ENCODE measurements at places on chromosomes 4 and X. TPM values are rescaled to one million over a fixed set of nuclear protein-coding genes. Genes with fewer than 3 reads are reported as not detected.
A peak's percentile ranks its signal among the peaks of the same experiment; 100 is the strongest.

DNA sequence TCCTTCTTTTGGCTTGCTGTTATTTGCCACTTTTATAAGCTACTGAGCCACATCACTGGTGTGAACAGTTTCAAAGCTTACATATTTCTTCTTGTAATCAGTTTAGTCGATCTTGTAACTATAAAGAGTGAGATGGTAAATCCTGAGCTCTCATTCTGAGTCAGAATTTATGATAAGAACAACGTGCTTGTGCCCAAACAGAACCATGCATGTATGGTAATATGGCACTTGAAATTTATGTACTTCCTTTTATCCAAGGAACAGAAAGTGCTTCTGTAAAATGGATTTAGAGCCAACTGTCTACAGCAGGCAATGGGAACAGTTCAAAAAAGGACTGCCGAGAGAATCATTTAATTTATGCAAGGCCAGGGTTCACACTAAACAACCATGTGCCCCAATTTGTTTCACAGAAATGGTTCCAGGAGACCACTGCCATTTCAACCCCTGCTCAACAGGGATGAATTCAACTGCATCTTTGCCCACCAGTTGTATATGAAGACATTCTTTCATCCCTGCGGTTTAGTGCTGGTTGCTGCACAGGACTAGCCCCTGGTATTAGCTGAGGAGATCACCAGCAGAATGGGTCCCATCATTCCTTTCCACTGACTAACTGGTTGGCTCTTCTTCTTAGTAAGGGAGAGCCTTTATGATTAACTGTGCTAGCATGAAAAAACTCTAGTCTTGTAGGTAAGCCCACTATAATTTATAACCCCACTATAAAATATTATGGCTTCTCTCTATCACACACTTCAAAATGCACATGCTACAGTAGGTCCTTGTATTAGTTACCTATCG, 162.9 kb upstream of the PGRMC2 start:
- H3K4me3 ChIP-seq, result no peak overlapping the region
- H3K27ac ChIP-seq, result no peak overlapping the region
- H3K27me3 ChIP-seq, result no peaks in the 10 kb centered on the region
- no peaks in the 10 kb centered on the region for H3K4me1 ChIP-seq
- no peaks in the 10 kb centered on the region for H3K36me3 ChIP-seq
- no peak for DNase-seq

DNA sequence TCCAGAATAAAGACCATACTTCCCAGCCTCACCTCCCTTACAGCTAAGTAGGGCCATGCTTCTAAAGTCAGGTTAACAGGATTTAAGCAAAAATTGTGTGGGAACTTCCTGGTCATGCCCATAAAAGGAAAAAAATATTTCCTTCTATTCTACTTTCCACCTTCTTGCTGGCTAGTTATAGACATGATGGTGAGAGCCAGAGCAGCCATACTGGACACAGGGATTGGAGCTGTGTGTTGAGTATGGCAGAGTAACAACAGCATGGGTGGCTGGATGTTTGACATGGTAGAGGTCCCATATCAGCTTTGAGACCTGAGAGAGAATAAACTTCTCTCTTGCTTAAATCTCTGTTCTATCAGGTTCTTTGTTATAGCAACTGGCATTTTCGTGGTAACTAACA, 15.1 kb upstream of the CBR4 start:
- no peaks in the 10 kb centered on the region for H3K27me3 ChIP-seq
- no peaks in the 10 kb centered on the region for H3K36me3 ChIP-seq
- peaks cover 2% of the 10 kb centered on the region for H3K4me1 ChIP-seq
- no peak for DNase-seq

DNA sequence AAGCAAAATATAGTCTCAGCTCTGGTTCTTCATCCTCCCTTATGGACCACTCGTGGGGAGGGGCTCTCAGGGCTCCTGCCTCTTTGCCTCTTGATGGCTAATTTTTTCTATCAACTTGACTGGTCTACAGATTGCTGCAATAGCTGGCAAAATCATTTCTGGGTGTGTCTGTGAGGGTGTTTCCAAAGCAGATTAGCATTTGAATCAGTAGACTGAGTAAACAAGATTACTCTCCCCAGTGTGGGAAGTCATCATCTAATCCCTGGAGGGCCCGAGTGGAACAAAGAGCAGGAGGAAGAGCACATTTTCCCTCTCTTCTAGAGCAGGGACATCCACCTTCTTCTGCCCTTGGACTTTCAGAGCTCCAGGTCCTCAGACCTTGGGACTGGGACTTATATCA, 153.5 kb downstream of the STK32B start:
- DNase-seq, result peak; percentile 94
- H3K27me3 ChIP-seq, result no peaks in the 10 kb centered on the region
- no peaks in the 10 kb centered on the region for H3K36me3 ChIP-seq
- H3K27ac ChIP-seq, result peak overlapping the region; percentile 90

DNA sequence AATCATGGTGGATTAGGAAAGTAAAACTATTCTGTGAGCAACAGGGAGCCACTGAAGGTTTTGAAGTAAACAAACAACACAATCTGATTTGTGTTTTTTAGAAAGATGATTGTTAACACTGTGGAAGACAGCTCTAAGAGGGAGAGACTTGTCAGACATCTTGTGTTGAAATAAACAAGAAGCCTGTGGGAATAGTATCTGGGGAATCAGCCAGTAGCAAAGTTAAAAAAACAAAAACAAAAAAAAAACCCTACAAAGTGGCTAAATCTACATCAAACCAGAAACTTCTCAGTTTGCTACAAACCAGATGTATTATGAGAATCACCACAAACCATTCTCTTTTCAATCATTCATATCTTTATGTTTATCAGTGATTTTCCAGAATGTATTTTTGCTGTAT, 125.7 kb upstream of the GPC4 start:
- no peak overlapping the region for H3K27ac ChIP-seq
- H3K27me3 ChIP-seq, result no peaks in the 10 kb centered on the region
- H3K36me3 ChIP-seq, result no peaks in the 10 kb centered on the region
- H3K4me1 ChIP-seq, result no peaks in the 10 kb centered on the region
- no peak overlapping the region for H3K4me3 ChIP-seq
- no peak for DNase-seq

The GRK4 gene
- 5.9 TPM for total RNA-seq
